ENCODE measurements at places on chromosomes 6 and 20.
A peak's percentile ranks its signal among the peaks of the same experiment; 100 is the strongest.

DNA sequence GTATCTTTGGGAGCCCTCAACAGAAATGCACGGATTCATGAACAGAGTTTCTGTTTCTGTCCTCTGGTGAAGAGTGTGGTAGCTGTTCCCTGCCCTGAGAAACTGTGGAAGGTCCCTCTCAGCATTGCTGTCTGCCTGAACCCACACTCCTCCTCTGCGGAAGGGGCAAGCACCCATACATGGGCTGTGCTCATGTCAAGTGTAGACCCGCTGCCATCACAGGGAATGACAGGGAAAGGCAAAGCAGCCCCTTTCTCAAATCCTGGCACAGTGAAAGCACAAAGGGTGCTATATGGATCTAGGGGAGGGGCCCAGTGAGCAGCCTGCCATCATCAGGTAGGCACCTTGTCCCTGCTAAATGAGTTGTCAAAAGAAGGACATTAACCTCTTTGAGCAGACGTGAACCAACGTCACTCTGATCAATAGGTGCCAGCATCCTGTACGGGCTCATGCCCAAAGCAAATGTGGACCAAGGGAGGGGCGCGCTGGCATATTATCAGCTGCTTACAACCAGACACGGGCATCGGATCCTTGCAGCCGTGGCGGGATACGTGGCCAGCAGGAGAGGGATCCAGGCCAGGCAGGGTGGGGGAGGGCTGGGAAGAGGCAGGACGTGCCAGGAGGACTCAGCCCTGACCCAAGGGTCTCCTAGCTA, 231.2 kb upstream of the PMEPA1 start:
- DNase-seq, result no peak

- no peak for DNase-seq
Observed at GRCh38 chr6:11538052-11538818, 686 bp downstream of the TMEM170B start.

DNA sequence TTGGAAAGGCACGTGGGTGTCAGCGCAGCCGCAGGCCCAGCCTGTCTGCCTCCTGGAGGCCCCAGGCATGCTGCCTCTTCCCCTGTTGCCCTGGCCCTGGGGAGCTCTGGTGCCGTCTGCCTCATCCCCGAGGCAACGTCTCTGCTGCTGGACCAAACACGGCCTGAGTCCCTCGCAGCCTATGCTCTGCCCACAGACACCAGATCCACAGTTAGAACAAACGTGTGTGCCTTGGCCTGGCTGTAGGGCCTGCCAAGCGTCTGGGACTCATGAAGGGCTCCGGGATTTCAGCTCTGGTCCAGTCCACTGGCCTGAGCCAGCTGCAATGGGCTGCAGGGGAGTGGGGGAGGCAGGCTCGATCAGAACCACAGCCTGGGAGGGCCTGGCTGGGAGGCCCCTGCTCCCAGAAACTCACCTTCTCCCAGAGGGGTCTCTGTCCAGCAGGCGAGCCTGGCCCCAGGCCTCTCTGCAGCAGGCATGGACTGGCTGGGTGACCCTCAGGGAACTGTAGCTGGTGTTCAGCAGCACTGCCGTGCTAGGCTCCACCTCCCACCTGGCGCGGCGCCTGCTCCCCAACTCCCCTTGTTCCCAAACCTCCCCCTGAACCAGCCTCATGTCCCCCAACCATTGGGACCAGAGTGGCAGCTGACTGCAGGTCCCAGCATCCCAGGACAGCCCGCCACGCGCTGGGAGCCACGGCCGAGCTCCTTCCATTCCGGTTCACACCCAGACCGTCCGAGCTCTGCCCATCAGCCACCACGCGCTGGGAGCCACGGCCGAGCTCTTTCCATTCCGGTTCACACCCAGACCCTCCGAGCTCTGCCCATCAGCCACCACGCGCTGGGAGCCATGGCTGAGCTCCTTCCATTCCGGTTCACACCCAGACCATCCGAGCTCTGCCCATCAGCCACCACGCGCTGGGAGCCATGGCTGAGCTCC, 197.0 kb downstream of the DLL1 start:
- no peak for DNase-seq

GRCh38 chr6:97864366-97864765, 581.4 kb upstream of the MMS22L start:
- no peak for DNase-seq

GRCh38 chr6:37691904-37692806, 5.5 kb downstream of the MDGA1 start:
- DNase-seq, result peak; percentile 53

- no peak for DNase-seq
Observed at GRCh38 chr20:35320396-35321126, 28.3 kb upstream of the FAM83C start.

- no peak for DNase-seq
Observed at GRCh38 chr20:57008217-57008616, 258.2 kb downstream of the BMP7 start.
